ENCODE measurements at places on chromosomes 7 and 10.

DNA sequence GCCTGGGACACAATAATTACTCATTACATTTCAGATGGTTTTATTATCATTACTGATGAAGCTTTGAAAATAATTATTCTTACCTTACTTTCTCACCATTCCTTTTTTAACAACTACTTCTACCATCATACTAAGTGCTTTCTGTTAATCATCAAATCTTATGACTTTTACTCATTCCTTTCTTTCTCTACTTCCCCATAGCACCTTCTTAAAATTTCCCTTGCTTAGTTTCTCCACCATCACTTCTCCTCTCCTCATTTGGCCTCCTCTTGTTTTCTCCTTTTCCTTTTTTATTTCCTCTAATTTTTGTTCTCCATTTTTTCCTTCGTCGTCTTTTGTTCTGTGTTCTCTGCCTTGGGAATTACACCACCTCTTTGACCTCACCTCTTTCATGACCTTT is 303.2 kb upstream of the KAT6B start:
- no peak for DNase-seq

- no peak for DNase-seq
These were observed 91.0 kb upstream of the NFE2L3 start for GRCh38 chr7:26060733-26061677.

GRCh38 chr10:12876266-12876665 is 125.2 kb downstream of the CCDC3 start:
- DNase-seq: no peak

- DNase-seq: no peak
These were observed 22.3 kb downstream of the ZNF775 start for GRCh38 chr7:150401424-150401790.

- no peak for DNase-seq
These were observed 43.4 kb downstream of the ZNF503 start for GRCh38 chr10:75358132-75358531.

DNA sequence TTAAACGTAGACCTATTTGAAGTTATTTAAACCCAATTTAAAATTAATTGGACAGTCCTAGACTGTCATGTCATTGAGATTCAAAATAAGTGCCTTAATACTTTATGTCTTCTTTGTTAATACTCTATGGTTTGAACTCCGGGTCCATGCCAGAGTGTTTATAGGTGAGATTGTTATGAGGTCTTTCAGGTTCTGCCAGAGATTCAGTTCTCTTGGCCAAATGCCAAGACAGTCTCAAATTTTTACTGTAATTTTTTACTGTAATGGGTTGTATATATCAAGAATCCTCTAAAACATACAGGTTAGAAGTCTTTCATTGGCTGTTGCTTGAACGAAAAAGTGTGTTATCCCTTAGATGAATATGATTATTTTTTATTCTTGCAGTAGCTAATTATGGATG is 3.9 kb downstream of the ADD3 start:
- no peak for DNase-seq

GRCh38 chr10:113522460-113522859 is 30.4 kb upstream of the HABP2 start:
- no peak for DNase-seq

All from smooth muscle cell of the brain vasculature (primary cell).